NCI-H460 (cell line): ENCODE measurements at places on chromosomes 16 and 17.

DNA sequence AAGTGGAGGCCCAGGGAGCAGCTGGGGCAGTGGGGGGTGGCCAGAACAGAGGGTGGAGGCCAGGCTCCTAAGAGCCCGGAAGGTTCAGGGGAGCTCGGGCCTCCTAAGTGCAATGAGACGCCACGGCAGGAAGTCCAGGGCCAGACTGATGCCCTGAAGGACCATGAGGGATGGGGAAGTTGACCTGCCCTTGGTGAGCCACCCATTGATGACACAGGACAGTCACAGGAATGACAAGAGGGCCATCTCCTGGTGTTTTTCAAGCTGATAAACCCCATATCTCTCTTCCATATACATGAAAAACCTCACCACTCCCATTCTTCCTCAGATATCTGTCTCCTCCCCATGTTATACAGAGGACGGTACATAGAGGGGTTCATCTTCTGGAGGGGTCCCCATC is 5.8 kb upstream of the MRPL58 start:
- DNase-seq = no peak

DNA sequence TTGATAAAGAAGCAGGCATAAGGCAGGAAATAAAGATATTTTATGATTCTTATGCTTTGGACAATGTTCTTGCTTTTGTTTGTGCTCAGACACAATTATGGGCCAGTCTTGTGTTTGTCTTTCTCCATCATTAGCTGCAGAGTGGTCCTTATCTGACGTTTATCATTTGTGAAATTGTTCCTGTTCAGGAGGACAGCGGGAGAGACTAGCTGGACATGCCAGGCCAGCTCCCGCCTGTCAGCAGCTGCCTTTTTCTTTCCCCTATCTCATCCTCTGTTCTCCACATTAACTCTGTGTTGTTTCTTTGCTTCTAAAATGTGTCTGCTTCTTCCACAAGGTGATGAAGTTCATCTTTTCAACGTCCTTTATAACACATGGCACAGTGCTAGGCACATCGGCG is 333.5 kb downstream of the NPIPA8 start:
- no peak for DNase-seq

GRCh38 chr16:83794860-83795554 is 12.8 kb upstream of the HSBP1 start:
- no peak for DNase-seq

- DNase-seq = no peak
These were observed 13.7 kb downstream of the CAMKK1 start for GRCh38 chr17:3879186-3879585.

DNA sequence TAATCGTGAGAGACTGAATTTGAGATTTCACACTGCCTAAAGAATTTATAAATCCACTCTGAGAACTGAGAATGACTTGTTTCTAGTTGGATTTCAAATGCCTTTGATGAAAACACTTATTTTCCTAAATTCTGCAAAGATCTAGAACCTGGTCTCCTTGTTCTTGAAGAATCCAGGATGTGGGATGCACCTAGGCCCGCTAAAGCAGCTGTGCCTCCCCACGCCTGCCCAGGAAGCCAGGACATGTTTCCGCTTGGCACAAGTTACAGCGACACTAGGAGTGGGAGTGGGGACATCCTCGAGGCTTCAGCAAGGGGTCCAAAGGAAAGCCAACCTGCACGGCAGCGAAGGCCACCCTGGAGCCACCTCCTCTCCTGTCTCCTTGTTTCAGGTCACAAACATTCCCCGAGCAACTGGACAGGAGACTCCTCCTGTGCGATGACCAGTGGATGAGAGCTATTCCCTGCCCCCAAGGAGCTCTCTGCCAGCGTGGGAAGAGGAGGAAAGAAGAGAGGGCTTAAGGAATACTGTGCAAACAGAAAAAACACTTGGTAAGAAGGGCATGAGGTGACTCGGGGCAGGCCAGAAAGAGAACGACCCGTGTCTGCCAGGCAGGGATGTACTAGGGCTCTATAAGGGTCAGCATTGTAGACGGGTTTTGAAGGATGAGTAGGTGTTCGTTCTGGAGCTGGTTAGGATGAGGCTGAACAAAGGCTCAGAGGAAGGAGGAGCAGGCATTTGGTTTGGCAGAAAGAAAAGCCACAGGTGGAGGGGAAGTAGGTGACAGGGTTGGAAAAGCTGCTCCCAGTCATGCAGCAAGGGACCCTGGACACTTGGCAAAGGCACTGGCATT is 11.1 kb downstream of the VAC14 start:
- no peak for DNase-seq

- DNase-seq = no peak
These were observed 29.7 kb upstream of the RMI2 start for GRCh38 chr16:11315510-11315909.

DNA sequence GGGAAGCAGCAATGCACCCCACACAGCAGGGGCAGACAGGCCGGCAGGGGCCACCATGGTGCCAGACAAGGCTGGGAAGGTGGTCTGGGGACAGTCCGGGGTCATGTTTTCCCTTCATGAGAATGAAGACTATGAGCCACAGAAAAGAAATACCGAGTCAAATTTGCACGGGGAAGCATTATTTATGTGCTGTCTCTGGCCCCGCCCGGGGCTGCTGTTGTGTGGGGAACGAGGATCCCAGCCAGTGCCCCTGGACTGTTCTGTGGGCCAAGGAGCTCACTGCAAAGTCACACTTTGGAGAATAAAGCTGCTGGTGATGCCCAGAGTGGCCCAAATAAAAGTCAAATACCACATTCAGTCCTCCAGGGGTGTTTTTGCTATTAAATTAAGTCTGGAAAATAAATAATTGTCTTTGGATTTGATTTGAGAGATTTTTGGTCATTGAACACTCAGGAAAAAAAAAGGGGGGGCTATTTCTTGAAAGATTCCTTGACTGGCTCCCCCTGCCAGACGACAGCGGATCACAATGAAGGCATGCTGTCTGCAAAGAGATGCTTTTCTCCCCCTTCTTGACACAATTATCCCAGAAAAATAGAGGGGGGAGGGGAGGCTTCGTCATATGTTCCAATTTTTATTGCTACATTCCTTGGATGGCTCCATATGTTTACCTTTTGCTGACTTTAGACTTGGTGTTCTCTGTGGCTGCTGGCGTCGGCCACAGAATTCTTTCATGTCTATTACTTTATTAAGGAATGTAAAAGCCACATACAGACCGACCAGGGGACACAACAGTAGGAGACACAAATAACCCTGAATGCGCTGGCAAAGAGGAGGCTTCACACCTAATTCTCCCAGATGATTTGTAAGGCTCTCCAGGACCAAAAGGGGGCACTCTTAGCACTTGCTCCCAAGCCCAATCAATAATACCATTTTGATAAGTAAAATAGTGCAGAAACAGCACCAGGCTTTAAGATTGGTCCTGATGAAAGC is 27.1 kb upstream of the ANKFN1 start:
- peak; percentile 3 for DNase-seq

- no peak for DNase-seq
These were observed 9.1 kb downstream of the TEKT3 start for GRCh38 chr17:15332338-15332737.

- DNase-seq = no peak
These were observed at the start of gene CCDC92B for GRCh38 chr17:2749058-2749783. TSS of gene CCDC92B (minus strand) at chr17:2749652. CDS start at chr17:2735145, 14,507 bp downstream.

DNA sequence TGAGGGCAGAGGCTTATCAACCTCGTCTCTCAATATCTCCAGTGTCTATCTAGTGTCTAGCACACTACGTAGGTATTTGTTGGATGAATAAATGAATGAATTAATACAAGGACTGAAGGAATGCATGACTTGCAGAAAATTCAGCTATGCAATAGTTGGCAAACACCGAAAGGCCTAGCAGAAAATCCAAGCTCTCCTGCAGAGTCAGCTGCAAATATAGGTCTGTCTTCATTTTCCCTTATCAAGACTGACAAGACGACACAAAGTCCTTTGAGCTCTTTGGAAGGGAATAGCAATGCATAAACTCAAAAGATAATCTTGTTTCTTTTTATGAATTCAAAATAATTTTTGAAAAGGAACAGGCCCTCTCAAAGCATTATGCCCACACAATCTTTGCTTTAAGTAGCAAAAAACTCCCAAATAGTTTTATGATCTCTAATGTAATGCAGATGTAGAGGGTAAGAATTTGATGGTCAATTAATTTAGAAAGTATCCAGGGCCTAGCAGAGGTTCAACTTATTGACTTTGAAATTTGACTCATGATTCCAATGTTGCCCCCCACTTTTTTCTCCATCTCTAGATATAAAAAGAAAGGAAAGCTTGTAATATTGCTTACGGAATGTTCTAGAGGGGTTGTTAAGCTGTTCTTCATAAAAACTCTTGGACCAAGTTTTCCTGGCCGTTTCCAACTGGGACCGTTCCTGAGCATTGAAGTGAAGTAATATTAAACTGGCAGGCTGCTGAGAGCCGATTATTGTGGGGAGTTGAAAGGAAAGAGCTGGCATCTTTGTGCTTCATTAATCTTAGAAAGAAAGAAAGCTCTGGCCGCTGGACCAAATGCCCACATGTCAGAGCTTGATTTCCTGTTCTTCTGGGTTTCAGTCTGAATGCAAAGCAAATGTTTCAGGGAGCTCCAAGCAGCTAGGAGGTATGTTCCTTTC is 227.3 kb downstream of the HS3ST3A1 start:
- DNase-seq = no peak

DNA sequence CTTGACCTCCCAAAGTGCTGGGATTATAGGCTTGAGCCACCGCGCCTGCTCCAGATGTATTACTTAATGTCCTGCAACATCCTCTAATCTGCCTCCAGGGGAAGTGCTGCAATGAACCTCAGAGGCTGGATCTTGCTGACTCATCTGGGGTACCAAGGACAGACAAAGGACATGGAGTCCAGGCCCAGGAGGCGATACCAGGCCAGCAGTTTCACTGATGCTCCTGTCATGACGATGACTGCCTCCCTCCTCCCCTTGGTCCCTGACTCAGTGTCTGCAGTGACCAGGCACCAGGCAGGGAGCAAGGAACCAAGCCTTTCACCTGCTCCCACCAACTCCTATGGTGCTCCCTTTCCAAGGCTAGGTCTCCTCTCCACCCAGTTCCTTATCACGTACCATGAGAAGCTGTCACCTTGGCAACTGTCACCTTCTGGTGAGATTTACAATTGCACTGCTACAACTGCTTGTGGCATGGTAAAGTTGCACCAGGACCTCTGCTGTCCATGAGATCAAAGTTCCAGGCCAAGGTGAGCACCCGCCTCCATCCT is 21.6 kb upstream of the PHOSPHO1 start:
- DNase-seq = peak; percentile 26

- DNase-seq = peak; percentile 22
These were observed 32.3 kb upstream of the CAPN15 start for GRCh38 chr16:495127-495748.

GRCh38 chr17:72901083-72901482 is 191.4 kb downstream of the SLC39A11 start:
- no peak for DNase-seq

DNA sequence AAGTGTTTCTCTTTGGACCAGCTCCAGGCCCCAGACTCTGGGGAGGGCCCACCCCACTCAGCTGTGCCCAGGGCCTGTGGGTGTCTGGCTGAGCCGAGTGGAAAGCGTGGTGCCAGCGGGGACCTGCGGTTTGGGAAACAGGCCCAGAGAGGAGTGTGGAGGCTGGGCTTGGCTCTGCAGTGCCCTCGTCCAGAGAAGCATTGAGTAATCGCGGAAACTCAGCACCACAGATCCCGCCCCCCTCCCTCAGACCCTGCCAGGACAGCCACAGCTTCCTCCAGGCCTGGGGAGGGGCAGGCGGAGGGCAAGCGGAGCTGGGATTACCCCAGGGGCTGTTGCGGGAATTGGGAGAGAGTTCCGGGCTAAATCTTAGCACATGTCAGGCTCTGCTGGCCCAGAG is 14.6 kb upstream of the PITPNA start:
- peak; percentile 38 for DNase-seq

GRCh38 chr17:82345151-82345976 is 11.8 kb upstream of the SECTM1 start:
- DNase-seq = no peak

- DNase-seq = no peak
These were observed 5.2 kb upstream of the ATP6V0A1 start for GRCh38 chr17:42453439-42453838.

DNA sequence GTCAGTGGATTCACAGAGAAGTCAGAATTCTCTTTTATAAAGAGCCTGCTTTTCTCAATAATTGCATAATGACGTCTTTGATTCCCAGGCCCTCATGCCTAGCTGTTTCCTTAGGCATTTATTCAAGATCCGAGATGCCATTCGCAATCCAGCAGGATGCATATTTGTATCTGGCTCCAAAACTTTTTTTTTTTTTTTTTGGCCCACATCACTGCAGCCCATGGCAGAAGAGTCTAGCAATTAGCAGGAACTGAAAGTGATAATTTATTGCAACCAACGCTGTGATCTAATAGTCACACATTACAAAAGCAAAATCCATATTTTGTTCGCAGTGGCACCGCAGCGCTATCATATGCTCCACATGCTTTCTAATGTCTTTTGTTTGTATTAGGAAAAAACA is 503.4 kb downstream of the MAF start:
- no peak for DNase-seq

GRCh38 chr17:17254036-17254435 is 17.1 kb upstream of the FLCN start:
- DNase-seq = no peak
